ENCODE measurements at places on chromosomes 3 and 15.

- DNase-seq = no peak
Observed at GRCh38 chr3:38644016-38644661, 5.3 kb downstream of the SCN5A start.

GRCh38 chr15:60350108-60350507 is 47.7 kb downstream of the ANXA2 start:
- DNase-seq = no peak

DNA sequence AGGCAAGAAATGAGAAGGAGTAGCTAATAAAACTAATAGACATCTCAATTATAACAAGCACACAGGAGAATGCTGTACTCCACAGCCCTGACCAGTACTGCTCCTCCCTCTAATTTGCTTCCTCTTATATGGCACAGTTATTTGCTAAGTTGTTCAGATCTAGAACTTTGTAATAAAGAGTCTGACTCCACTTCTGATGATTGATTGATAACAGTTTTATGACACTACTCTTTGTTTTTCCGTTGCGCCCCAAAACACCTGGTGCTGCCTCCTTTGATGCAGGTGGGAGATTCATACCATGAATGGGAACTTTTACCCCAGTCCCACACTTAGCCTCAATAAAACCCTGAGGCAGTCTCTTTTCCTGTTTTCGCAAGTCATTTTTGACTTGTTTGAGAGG is 777.7 kb downstream of the GBE1 start:
- DNase-seq = no peak

DNA sequence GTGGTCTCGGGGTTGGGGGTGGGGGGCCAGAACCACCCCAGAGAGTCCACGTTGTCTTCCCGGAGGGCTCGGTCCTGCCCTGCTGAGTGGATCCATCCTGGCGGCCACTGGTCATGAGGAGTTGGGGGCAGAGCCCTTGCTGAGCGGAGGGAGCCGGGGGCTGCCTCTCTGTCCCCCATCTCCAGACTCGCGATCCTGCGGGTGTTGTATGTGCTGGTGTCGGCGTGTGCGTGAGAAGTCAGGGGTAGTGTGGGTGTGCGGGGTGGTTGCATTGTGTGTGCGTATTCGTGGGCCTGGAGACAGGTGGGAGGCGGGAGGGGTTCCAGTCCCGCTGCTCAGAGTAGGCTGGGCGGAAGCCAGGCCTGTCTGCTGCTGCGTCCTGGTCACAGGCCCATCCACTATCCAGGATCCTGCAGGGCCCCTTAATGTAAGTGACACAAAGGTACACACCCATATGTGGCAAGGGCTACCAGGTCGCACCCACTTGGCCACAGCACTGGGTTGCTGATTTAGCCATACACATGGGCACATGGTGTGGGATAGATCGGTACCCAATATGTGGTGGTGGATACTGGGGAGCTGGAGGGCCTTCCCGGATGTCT is 30.7 kb downstream of the NBEAL2 start:
- no peak for DNase-seq

DNA sequence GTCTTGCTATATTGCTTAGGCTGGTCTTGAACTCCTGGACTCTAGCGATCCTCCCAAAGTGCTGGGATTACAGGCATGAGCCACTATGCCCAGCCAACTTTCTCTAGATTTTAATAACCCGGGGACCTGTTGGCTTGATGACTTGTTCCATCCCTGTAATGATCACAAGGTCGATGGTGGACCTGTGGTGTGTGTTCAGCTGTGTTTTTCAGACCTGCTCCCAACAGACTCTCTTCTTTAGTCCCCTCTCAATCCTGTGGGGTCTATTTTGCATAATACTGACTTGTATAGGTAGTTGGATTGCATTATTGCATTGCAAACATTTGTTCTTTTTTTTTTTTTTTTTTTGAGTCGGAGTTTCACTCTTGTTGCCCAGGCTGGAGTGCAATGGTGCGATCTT is 1.9 kb downstream of the MAP2K1 start:
- DNase-seq = no peak

DNA sequence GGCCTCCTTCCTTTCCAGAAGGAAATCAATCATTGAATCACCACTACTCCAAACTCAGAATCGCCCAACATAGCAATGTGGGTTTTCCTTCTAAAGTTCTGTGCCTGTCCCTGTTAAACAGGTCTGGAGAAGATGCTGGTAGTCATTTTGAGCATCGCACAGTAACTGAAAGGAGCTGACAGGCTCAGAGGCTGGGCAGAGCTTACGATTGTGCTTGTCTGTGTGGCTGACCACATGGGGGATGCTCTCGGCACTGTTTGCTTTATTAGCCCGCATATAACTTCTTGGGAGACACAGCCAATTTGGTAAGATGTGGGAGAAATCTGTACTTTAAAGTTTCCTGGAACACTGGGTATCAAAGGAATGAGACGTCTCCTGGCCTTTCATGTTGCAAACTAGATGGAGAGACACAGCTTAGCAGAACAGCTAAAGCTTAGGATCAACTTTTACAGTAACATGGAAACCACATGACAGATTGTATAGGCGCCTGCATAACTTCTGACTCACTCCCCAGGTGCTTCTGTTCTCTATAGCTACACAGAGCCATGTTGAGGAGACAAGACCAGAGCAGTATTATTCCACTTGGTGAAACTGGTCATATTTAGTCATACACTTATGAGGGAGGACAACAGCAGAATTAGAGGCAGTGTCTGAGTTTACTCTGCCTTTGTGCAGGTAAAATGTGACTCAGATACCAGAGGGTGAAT is 374.1 kb downstream of the RORA start:
- no peak for DNase-seq

DNA sequence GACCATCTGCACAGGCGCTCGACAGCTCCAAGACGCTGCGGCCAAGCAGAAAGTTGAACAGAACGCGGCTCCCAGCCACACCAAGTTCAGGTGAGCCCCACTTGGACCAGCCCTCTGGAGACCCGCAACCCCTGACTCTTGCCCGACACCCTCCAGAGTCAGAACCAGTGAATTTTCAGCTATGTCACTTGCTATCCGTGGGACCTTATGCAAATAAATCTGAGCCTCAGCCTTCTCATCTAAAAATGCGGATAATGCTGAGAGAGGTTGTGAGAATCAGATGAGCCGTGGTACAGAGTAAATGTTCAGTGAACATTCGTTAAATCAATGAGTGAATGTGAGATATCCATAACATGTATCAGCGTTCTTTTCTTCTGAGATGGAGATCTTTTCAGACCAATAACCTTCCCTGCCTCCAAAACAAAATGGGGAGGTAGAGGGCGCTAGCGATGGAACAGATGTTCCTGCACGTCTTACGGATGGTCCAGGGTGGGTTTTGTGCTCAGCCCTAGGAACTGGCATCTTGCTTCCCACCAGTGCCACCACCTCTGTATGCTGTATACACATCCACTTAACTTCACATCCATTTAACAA is 524 bp downstream of the MRPS11 start:
- DNase-seq = no peak

DNA sequence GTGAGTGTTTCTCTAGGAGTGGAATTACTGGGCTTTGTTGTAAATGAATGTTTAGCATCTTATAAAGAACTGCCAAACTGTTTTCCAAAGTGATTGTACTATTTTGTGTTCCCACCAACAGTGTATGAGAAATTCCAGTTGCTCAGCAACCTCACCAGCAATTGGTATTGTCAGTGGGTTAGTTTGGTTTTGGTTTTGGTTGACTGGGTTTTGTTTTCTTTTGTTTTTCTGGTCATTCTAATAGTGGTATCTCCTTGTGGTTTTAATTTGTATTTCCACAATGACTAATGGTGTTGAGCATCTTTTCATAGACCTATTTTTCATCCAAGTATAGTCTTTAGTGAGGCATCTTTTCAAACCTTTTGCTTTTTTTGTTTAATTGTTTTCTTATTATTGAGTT is 27.1 kb downstream of the FILIP1L start:
- DNase-seq = no peak

GRCh38 chr3:32045091-32045915 is 61.1 kb upstream of the GPD1L start:
- peak; percentile 45 for DNase-seq

DNA sequence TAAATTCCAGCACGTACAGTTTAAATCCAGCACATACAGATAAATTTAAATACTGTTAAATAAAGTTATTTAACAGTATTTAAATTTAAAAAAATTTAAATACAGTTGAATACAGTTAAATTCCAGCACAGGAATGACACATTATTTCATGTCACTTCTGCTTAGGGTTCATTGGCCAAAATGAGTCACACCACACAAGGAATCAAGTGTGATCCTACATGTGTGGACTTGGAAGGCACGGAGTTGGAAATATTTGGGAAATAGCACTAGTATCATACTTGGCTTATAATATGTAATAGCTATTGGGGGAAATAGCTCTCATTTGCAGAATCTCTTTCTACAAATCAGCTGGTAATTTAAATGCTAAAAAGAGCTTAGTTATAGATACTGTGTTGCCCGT is 10.6 kb downstream of the RAB7A start:
- no peak for DNase-seq

DNA sequence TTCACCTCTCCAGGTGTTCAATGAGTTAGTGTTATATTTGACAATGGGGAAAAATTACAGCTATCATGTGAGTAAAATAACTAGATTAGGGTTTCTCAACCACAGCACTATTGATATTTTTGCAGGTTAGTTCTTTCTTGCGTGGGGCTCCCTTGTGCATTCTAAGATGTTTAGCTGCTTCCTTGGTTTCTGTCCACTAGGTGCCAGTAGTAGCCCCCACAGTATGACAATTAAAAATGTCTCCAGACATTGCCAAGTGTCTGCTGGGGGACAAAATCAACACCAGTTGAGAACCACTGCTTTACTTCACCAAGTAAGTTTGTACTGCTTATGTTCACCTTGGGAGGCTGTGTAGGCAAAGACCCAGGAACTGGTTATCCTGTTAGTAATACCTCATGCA is 618.7 kb downstream of the EDEM1 start:
- no peak for DNase-seq

GRCh38 chr15:67413770-67414390 is 107.1 kb upstream of the C15orf61 start:
- no peak for DNase-seq

GRCh38 chr3:135920275-135920674 is 45.3 kb upstream of the PPP2R3A start:
- no peak for DNase-seq

GRCh38 chr15:78978601-78979179 is 33.8 kb upstream of the CTSH start:
- no peak for DNase-seq

- DNase-seq = peak; percentile 2
Observed at GRCh38 chr3:53144446-53144845, 14.2 kb upstream of the RFT1 start.

GRCh38 chr3:11568503-11569155 is 75.1 kb downstream of the VGLL4 start:
- DNase-seq = peak; percentile 85

DNA sequence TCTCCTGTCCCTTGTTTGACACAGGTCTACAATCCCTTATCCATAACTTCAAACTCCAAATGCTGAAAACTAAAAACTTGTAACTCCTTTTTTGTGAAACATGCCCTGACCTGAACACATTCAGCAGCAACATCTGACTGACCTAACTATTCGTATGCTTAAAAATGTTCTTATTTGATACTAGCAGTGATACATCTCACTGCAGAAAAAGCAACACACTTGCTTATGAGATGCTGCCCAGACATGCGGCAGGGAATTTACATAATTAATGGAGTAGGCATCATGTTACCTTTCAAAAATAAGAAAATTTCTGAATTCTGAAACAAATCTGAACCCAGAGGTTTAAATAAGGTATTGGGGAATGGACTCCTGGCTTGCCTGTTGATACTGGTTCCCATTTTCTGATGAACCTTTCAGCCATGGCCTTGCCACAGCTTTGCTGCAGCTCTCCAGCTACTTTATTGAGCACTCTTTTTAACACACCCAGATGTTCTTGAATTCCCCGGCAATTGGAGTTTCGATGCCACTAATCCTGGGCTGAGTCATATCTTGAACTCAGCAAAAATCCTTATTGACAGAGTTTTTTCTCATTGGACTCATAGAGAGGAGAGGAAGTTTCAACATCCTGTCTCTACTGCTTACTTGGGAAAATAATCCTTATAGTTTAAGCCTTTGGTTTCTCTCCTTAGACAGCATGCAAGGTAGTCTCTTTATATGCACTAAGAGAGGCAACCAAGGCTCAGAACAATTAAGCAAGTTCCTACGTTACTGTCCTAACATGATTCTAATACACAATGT is 296.6 kb upstream of the LMCD1 start:
- DNase-seq = no peak

- peak; percentile 31 for DNase-seq
Observed at GRCh38 chr3:124201786-124202185, 209.9 kb upstream of the ROPN1 start.

- DNase-seq = no peak
Observed at GRCh38 chr3:13308380-13308801, 111.7 kb downstream of the NUP210 start.

GRCh38 chr15:88242586-88243555 is 13.7 kb downstream of the NTRK3 start:
- no peak for DNase-seq
